Hippocampal formation (tissue), 2 donors: ENCODE measurements at places on chromosomes 16 and 17.
A peak's percentile ranks its signal among the peaks of the same experiment; 100 is the strongest.

GRCh38 chr16:89828199-89828869 lies at the start of gene SPIRE2:
SPIRE2 (plus strand) TSS chr16:89828475; CDS start chr16:89828551, 76 bp downstream.
- peak; percentile 51 for DNase-seq

- no peak for DNase-seq
Measured at GRCh38 chr17:2157675-2158395, 102.9 kb downstream of the HIC1 start.

DNA sequence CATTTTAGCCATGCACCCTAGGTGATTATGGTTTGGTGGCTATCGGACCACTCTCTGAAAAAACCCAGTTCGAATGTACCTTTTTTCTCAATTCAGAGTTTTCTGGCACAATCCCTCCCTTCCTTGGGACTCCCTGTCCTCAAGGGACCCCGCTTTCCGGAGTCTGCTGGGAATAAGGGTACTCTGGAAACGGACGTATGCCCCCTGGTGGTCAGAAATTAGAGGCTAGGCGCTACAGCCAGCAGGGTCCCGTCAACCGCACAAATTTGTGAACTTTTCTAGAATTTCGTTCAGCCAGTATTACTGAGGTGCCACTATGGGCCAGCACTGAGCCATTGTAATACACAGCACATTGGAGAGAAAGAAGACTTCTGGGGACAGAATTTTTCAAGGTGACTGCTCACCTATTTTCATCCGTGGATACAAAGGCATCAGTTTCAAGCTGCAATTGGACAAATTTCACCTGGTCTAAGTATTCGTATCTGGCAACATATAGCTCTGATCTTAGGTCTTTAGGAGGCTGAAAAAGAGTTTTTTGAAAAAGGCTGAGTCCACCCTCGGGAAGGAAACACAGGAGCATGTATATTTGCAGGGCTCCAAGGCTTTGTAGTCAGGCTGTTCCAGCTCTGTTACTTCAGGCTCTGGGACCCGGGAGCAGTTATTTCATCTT lies 27.1 kb upstream of the CRYBA1 start:
- peak; percentile 80 for DNase-seq

DNA sequence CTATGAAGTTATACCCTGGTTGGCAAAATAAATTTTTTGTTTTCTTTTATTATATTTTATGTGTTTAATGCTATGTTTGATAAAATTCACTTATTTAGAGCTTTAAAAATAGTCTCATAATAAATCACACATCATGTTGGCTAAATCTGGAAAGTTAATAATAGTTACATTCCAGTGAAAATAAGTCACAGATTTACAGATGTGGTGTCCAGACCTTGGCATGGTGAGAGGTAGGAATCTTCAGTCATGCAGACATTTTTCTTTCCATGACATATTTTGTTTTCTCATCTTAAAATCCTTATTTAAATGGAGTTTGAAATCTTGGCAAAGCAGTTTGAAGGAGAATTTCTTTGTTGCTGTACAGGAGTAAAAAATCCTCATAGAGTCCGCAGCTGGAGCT lies 48.1 kb upstream of the GOSR1 start:
- no peak for DNase-seq

GRCh38 chr17:65564793-65565192 lies 3.3 kb upstream of the AXIN2 start:
- DNase-seq = peak; percentile 8

GRCh38 chr17:78426293-78426879 lies 47.9 kb downstream of the PGS1 start:
- peak; percentile 9 for DNase-seq

GRCh38 chr17:5410594-5411272 lies 8.7 kb downstream of the NUP88 start:
- no peak for DNase-seq

DNA sequence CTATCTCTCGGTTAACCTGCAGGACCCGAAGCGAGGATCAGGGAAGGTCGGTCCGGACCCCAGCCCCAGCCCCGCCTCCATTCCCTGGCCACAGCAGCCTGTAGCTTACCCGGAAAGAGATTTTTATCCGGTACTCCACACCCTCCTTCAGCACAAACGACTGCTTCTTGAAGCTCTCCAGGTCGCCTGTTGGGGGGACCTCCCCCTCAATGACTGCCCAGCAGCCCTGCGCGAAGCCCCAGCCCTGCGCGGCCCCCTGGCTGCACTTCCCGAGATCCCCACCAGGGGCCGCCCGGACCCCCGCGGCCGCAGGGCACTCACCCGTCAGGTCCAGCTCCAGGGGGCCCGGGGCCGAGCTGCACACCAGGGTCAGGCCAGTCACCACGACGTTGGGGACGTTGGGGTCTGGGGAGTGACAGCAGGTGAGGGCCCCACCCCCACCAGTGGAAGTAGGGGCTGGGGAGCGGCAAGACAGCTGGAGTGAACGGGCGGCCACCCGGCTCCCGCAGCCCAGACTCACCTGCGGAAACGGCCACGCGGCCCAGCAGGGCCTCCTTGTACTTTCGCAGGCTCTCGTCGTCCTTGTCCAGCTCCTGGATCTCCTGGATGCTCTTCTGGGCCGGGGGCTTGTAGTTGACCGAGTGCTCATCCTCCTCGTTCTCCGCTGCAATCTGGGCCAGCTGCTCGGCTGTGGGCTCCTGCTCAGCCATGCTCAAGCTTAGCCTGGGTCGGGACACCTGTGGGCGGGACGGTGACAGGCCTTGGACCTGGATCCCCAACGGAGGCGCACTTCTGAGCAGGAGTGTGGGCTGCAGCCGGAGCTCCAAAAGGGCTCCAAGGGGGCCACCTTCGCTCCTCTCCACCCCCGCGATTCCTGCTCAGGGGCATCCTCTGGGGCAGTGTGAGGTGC lies 1.7 kb downstream of the ARHGDIA start:
- no peak for DNase-seq

DNA sequence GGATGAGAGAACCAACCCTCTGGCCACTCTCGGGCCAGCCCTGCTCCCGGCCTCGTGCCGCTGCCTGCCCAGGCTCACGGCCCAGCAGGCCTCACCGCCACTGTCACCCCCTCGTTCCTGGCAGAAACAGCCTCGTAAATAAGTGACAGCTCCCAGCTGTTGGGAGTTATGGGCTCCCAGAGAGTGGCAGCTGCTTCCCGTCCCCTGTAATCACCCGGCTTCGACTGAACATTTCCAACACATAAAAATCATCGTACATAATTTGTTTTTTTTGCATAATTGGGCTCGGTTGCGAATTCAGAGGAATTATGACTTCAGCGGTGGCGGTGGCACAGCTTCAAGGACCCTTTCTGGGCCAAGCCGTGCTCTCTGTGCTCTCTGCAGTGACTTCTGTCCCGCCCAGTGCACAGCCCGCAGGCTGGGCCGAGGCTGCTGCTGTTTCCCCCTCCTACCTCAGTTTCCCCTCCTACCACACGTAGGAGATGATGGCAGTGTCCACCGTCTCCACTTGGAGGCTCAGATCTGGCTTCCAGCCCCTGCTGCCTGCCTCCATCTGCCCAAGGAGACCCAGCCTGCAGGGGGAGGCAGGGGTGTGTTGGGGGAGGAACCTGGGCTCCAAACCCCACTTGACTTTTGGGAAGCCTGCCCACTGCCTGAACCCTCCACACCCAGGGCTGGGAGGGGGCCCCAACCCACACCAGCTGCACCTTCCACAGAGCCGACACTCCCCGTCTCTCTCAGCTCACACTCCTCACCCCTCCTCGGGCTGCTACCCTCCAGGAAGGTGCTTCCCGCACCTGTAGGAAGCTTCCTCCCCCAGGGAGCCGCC lies 84.9 kb downstream of the RTN4RL1 start:
- no peak for DNase-seq

GRCh38 chr17:59296190-59296589 lies 35.3 kb upstream of the YPEL2 start:
- no peak for DNase-seq

DNA sequence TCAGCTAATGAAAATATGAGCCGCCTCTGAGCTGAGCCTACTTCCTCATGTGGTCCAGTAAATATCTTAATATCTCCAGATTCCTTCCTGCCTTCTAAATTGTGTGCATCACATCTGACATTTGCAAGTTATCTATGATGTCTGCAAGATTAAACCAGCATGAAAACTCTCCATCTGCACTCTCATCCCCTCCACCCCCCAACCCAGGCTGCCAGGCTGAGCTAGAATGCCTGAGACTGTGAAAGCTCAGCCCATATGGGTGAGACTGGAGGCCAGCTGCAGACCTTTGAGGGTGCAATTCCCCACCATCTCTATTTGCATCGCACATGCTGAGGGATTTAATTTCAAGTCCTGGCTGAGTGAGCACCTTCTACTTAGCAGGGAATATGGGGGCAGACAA lies 82.8 kb downstream of the ASIC2 start:
- no peak for DNase-seq

GRCh38 chr16:89273741-89274472 lies 56.4 kb downstream of the ZNF778 start:
- no peak for DNase-seq

DNA sequence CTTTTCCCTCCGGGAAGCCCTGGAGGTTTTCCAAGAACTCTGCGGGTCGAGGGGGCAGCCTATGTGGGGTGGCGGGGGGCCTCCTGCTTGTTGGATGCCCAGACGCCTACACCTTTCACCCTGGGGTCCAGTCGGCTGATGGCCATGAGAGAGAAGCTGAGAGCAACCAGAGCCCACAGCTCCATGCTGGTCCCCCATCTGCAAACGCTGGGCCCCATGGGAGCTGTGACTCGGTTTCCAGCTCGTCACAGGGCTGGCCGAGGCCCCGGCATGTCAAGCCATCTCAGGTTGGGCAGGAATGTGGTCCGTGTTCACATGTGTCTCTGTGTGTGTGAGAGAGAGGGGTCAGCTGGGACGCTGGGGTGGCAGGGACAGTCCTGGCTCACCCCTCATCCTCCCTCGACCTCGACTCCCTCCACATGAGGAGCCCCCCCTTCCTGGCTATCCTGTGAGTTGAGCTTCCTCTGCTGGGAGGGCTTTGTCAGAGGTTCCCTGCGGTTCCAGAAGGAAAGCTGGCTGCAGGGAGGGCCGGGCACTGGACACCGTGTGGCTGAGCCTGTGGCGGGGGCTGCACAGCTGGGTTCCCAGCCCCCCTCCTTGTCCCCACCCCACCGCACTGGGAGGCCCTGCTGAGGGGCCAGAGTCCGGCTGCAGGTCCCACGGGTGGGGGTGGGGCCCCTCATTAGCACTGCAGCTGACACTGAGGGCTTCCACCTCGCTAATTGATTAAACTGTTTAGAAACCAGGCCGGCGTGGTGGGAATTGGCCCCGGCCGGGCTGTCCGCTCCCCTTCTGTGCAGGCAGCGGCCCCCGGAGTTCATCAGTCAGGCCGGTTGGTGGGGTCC lies 19.1 kb downstream of the METRNL start:
- no peak for DNase-seq

DNA sequence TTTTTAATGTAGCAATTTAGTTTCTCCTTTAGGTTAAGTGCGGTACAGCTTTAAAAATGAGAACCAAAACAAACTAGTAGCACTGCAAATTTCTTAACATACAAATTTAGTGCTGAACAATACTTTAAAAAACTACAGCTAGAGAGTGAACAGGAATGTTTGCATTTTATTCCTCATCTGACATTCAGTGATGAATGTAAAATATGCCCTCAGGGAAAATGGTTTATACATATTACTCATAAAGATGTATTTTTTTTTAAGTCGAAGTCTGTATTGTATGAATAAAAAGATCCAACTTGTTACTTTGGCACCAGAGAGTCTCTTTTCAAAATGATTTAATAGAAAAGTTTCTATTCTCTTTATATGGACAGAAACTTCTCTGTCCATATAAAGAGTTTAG lies 96.8 kb downstream of the BRIP1 start:
- no peak for DNase-seq

- DNase-seq = no peak
Measured at GRCh38 chr17:4973256-4974114, 5.9 kb upstream of the SPAG7 start.

DNA sequence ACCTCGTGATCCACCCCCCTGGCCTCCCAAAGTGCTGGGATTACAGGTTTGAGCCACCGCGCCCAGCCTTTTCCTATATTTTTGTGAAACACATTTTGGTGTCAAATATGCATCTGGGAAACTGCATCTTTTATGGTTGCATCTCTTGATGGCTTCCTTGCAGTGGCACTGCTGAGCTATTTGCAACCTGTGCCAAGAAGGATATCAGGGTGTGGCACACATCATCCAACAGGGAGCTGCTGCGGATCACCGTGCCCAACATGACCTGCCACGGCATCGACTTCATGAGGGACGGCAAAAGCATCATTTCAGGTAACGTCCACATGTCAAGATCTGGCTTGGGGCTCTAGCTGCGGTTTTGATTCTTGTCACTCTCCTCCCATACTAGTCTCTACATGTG lies 16.8 kb upstream of the USP43 start:
- no peak for DNase-seq

GRCh38 chr17:66152756-66153155 lies 39.2 kb downstream of the CEP112 start:
- DNase-seq = no peak

- no peak for DNase-seq
Measured at GRCh38 chr17:10992106-10992880, 154.4 kb upstream of the PIRT start.

DNA sequence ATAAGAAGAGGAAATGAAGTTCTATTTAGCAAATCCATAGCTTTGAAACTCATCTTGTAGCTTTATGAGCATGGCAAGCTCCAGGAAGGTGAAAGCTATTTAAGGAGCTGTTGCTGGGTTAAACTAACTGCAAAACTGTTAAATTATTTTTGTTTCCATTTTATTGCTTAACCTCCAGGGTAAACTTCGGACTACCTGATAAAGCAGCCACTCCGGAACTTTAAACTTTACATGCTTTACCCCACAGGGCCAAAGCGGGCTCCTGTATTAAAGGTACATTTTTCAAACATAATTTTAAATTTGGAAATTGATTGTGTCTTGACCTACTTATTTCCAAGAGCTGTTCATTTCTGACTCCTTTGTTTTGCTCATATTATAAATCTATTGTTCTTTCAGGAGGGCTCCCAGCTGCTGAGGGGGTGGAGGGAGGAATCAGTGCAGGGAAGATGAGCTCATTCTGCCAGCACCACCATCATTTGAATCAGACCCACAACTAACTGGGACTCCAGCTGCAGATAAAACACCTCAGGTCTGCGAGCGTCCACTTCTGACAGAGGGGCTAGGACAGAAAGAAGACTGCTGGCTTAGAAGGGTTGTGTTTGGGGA lies 157.9 kb downstream of the IRX3 start:
- no peak for DNase-seq

DNA sequence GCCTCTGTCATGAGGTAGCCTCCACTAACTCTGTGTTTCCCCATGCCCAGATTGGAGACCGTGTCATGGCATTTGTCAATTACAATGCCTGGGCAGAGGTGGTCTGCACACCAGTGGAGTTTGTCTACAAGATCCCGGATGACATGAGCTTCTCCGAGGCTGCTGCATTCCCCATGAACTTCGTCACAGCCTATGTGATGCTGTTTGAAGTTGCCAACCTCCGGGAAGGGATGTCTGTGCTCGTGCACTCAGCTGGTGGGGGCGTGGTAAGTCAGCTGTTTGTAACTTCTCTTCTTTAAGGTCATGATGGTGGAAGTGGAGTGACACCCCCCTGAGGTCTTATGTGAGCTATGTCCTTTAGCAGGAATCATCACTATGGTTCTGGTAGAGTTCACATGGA lies 36.8 kb downstream of the VAT1L start:
- no peak for DNase-seq

GRCh38 chr16:57686577-57686976 lies 8.0 kb upstream of the DRC7 start:
- no peak for DNase-seq
